Temporal lobe (tissue), 4 donors: ENCODE measurements at places on chromosomes 6 and 20. TPM values are rescaled to one million over a fixed set of nuclear protein-coding genes. Genes with fewer than 3 reads are reported as not detected.

Gene E2F1
- 2.0 TPM for total RNA-seq

Gene TRIM38
- 0.49 TPM for total RNA-seq

Gene MMP24OS
- 3.2 TPM for total RNA-seq

Gene RIN2
- 9.3 TPM for total RNA-seq

Gene CLVS2
- total RNA-seq, result 43.3 TPM

Gene MOG
- 0.25 TPM for total RNA-seq

Gene FAM83C
- total RNA-seq, result not detected

Gene CTSZ
- total RNA-seq, result 10.6 TPM

Gene IL17A
- total RNA-seq, result not detected

Gene CHRNA4
- total RNA-seq, result 22.4 TPM

Gene ZNF391
- 2.5 TPM for total RNA-seq

Gene TBCC
- 42.8 TPM for total RNA-seq

Gene C6orf52
- 0.98 TPM for total RNA-seq

Gene ECT2L
- total RNA-seq, result 0.98 TPM

Gene SAMD10
- total RNA-seq, result 7.6 TPM

Gene CST1
- not detected for total RNA-seq

Gene ZNF184
- total RNA-seq, result 22.9 TPM

Gene OR2H1
- not detected for total RNA-seq

Gene KCNK17
- not detected for total RNA-seq

Gene DDX39B
- total RNA-seq, result 230 TPM

Gene CNR1
- total RNA-seq, result 265 TPM

Gene DEFB125
- not detected for total RNA-seq

Gene ABHD16B
- total RNA-seq, result not detected

Gene BPI
- 0.25 TPM for total RNA-seq

Gene COL9A3
- 22.9 TPM for total RNA-seq

Gene SLC12A5
- total RNA-seq, result 17.2 TPM

Gene RAET1G
- total RNA-seq, result 0.25 TPM

Gene MAP3K5
- 12.0 TPM for total RNA-seq

Gene CCR6
- not detected for total RNA-seq

Gene DPPA5
- not detected for total RNA-seq

Gene KCNK15
- total RNA-seq, result not detected

Gene LRRN4
- under 0.01 TPM for total RNA-seq

Gene DZANK1
- 4.9 TPM for total RNA-seq

Gene GPX5
- total RNA-seq, result not detected

Gene TULP1
- under 0.01 TPM for total RNA-seq

Gene HLA-G
- not detected for total RNA-seq

Gene DEFB132
- total RNA-seq, result not detected

Gene PFDN4
- 144 TPM for total RNA-seq

Gene KHDC1
- 2.7 TPM for total RNA-seq

Gene AFG1L
- 6.1 TPM for total RNA-seq

Gene GGTLC1
- total RNA-seq, result not detected

Gene RSPH4A
- total RNA-seq, result 2.0 TPM

Gene CLPSL1
- total RNA-seq, result not detected

Gene B3GAT2
- total RNA-seq, result 23.4 TPM

Gene SIRPD
- total RNA-seq, result not detected

Gene PGBD1
- 15.5 TPM for total RNA-seq

Gene SPAG4
- total RNA-seq, result 0.74 TPM

Gene EDN1
- 3.4 TPM for total RNA-seq

Gene PROKR2
- total RNA-seq, result 9.3 TPM

Gene ATP6V1G2
- total RNA-seq, result 57.5 TPM

Gene FAM209A
- not detected for total RNA-seq

Gene CST3
- total RNA-seq, result 87.5 TPM

Gene LZTS3
- total RNA-seq, result 15.0 TPM

Gene ZSCAN23
- total RNA-seq, result 10.8 TPM

Gene CRISP3
- not detected for total RNA-seq
